ENCODE measurements at places on chromosomes 1 and 21. TPM values are rescaled to one million over a fixed set of nuclear protein-coding genes. Genes with fewer than 3 reads are reported as not detected.

The MTARC1 gene
- 0.28 TPM for total RNA-seq

The PHLDA3 gene
- total RNA-seq = 41.6 TPM

The CDC7 gene
- total RNA-seq = 6.9 TPM

The GNG4 gene
- total RNA-seq = 0.28 TPM

The LCE2A gene
- total RNA-seq = not detected

The KRTAP13-1 gene
- total RNA-seq = not detected

The LCE1B gene
- total RNA-seq = not detected

The OLIG2 gene
- total RNA-seq = not detected

The FAM131C gene
- 0.28 TPM for total RNA-seq

The RNU1-4 gene
- total RNA-seq = under 0.01 TPM

The CELA2A gene
- not detected for total RNA-seq

The CD2 gene
- total RNA-seq = not detected

The TP73 gene
- total RNA-seq = not detected

The CNR2 gene
- total RNA-seq = not detected

The COL8A2 gene
- 0.54 TPM for total RNA-seq

The RNU1-1 gene
- total RNA-seq = under 0.01 TPM

The MARK1 gene
- total RNA-seq = not detected
